ENCODE measurements at places on chromosomes 3 and 15.

DNA sequence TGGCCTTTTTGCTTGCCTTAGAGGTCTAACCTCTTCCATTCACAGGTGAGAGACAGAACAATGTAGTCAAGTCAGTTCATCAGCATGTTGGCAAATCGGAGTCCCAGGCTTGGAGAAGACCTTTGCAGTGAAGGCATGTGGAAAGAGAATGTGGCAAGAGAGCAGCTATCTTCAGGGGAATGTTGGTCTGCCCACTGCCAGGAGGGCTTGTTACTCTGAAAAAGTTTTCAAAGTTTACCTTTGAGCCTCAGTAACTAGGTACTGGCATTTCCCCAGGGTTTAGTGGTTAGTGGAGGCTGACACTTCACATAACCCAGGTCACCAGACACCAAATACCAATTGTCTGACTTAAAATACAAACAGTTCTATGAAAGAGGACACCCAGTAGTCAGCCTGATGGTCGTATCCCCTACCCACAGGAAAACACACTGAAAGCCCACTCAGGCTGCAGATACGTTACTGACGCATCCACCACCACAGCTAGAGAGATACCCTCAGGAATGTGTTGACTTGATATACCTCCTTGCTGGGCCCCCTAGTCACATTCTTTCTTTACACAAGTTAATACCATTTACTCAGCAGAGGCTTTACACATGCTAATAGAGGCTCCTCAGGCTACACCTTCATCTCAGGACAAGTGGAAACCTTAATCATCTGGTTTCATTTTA lies 9.7 kb upstream of the ARID3B start:
- DNase-seq: no peak

GRCh38 chr15:96218623-96219455 lies 111.7 kb upstream of the NR2F2 start:
- DNase-seq: no peak

GRCh38 chr3:17515445-17516234 lies 226.8 kb downstream of the TBC1D5 start:
- no peak for DNase-seq

DNA sequence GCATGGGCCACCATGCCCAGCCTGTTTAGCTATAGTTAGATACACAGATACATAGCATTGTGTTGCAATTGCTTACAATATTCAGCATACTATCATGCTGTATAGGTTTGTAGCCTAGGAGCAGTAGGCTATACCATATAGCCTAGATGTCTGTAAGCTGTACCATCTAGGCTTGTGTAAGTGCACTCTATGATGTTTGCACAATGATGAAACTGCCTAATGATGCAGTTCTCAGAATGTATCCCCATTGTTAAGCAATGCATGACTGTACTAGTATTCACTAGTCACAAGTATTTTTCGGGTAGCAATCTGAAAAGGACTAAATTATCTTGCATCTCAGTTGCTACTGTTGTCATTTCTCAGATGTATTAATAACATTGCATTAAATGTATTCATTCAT lies 16.0 kb downstream of the PIGB start:
- no peak for DNase-seq

GRCh38 chr15:29681166-29681845 lies 141.0 kb downstream of the TJP1 start:
- no peak for DNase-seq

DNA sequence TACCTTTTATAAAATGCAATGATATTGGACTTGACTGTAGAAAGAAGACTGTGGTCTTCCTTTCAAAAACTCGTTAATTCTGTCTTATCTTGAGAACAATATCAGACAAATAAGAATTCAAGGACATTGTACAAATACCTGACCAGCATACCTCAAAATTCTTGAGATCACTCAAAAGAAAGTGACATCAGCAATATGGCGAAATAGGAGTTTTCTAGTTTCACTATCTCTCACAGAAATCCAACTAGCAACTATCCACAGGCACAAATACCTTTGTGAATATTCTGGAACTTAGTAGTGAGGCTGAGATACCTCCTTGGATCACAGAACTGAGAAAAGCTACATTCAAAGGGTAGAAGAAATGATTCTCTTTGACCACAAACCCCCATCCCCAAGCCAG lies 419.7 kb downstream of the ZNF385D start:
- no peak for DNase-seq

DNA sequence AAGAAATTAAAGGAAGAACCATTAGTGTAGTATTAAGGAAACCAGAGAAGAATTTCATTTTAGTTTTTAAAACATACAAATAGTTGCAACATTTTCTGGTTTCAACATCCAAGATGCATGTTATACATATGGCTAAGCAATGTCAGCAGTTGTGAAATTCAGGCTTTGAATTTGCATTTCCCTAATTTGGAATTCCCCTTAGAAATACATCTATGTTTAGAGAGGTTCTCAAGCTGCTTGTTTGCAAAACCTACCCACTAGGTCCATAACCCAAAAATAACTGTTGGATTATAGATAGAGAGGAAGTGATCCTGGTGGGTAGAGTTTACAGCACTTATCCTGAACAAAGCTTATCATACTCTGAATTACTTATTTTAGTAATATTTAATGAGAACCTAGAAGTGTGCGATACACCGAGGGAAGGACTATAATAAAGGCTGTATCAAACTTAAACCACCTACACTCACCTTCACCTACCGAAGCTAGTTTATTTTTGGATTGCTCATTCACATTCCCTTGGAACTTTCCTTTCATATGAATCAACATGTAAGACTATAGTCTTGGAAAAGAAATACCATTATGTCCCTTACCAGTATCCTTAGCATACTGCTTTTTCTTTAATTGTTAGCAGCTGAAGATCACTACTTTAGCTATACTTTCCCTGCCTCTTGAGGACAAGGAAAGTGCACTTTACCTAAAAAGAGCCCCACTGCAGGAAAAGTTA lies 60.6 kb downstream of the CHAC1 start:
- no peak for DNase-seq

- no peak for DNase-seq
These were observed 30.9 kb downstream of the FRMD4B start for GRCh38 chr3:69354948-69355347.

GRCh38 chr3:120381503-120381902 lies 32.3 kb upstream of the LRRC58 start:
- no peak for DNase-seq

DNA sequence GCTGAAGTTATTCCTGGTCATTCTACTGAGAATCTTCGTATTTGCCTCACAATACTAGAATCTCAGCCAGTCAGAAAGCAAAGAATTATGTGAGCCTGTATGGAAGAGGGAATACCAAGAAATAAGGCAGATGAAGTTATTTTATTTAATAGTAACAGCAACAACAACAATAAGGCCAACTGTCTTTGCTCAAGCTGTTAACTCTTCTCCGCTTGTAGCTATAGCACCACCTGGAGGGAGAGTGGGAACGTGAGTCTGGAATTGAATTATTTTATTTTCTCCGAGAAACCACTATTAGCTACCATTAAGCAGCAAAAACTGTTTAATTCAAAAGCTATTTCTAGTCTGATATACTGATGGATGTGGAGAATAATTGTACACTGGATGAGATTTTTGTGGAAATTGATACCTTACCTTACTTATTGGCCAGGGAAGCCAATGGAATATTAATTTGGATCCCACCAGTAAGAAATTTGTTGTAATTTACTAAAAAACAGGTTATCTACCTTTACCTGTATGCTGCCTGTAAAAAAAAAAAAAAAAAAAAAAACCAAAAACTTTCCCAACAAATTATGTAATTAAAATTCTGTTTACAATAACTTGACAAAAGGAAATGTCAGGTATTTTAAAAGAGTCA lies 50.1 kb downstream of the CALML4 start:
- DNase-seq: no peak

DNA sequence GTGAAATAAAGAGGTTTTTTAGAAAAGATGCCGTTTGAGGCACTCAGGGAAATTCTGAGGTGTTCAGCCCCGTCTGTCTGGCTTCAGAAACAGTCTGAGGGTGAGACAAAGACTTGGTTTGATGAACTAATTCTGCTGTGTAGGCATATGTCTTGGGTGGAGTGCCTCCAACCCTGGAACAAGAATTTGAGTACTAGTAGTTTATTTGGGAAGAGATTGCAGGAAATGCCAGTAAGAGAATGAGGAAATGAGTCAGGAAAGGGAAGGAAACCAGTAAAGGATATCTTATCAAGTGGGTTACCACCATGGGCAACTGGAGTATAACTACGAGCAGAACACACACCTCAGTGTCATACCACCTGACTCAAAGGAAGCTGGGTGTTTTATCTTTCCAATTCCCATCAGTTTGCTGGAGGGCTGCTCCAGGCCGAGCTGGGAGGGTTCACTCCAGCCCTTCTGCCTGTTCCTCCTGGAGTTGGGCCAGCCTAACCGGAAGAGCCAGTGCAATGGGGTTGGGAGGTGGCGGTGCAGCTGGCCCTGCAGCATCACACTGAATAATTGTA lies 75.3 kb downstream of the TGFBR2 start:
- DNase-seq: peak; percentile 32

GRCh38 chr3:106341586-106342162 lies 472.9 kb upstream of the CBLB start:
- no peak for DNase-seq

DNA sequence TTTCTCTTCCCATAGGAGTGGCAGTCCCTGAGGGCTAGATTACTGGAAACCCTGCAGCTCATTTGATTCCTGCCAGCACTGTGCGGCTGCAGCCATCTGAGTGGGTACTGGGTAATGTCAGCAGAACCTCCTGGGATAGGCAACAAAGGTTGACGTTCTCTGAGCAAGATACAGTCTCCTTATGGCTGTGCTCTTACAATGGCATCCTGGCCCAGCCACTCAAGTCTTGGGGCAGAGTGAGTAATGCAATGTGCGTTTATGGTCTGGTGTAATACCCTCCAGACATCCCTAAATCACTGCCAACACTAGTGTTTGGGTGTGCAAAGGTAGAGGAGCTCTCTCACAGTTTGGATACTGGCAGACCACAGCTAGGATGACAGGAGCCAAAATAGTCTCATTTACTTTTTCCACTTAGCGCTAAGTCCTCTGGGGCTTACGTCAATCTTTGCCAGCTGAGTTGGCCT lies 775.8 kb downstream of the ZNF385D start:
- DNase-seq: no peak

GRCh38 chr3:184341925-184342324 lies 4.5 kb downstream of the FAM131A start:
- no peak for DNase-seq

DNA sequence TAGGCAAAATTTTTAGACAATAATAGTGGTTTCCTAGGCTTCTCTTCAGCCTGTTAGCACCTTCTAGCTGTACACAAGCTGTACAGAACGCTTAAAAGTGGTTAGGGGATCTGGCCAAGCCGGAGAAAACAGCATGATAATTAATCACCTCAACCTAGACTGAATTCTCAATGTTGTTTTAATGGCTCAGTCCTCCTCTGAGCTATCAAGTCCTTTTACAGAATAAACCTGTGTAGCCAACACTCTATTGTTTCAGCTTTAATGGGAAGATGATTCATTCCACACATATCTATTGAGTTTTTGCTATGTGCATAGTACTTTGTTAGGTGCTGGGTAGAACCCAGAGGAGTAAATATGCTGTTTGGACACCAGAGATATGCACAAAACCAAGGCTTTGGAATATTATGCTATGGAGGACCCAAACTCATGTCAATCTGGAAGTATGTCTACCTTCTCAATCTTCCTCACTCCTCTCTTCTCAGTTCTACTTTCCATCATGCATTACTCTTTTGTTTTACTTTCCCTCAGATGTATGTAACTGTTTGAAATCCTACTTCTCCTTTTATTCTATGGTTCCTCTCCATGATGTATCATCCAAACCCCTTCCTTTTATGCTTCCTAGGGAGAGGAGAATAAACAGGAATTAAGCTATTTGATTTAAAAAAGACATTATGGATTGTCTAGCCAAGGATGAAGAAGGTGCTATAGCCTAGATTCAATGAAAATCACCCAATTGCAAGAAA lies 27.6 kb upstream of the UBE2E2 start:
- no peak for DNase-seq

GRCh38 chr15:74324714-74325113 lies 42.7 kb downstream of the CYP11A1 start:
- no peak for DNase-seq

GRCh38 chr15:77898811-77899730 lies 178.4 kb downstream of the TBC1D2B start:
- DNase-seq: no peak

DNA sequence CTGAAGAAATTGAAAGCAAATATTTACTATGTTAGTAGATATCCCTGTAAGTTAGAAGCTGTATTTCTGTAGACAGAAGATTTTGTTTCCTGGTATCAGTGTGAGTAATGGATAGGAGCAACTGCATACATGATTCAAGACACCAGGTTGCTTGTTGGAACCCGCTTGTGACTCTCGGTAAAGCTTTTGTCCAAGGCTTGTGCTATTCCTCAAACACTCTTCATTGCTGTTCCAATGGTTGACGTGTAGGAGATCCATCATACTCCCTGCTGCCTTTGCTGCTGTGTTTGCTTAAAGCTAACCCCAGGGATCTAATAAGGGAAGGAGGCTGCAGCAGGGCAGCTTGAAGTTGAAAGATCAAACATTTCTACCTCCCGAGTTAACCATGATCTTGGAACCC lies 160.1 kb downstream of the RSRC1 start:
- no peak for DNase-seq

- DNase-seq: peak; percentile 12
These were observed 166.7 kb downstream of the ZNF621 start for GRCh38 chr3:40691452-40691861.

DNA sequence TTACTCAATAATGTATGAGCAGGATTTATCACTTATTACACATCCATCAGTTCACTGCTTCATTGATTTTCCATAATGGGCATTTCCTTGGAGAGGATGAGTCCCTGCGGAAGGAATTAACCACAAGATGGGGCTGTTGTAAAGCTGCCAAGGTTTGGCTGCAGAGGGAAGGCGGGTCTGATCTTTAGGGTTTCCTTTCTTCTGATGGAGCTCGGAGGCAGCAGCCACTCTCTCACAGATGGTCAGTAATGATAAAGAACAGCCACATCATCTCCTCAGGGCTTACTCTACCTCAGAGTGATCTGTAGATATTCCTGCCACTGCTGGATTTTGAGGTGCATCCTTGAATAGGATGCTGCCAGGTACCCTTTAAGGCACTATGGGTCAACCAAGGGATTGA lies 115.2 kb downstream of the USP13 start:
- DNase-seq: peak; percentile 37

- DNase-seq: no peak
These were observed at the start of gene TMEM44 for GRCh38 chr3:194633349-194634004. TMEM44 (minus strand) TSS chr3:194633419; CDS start chr3:194633215, 204 bp downstream.
